ENCODE measurements at places on chromosomes 2 and 18.

GRCh38 chr2:96085541-96086355 lies 30.6 kb downstream of the ADRA2B start:
- no peak for DNase-seq

DNA sequence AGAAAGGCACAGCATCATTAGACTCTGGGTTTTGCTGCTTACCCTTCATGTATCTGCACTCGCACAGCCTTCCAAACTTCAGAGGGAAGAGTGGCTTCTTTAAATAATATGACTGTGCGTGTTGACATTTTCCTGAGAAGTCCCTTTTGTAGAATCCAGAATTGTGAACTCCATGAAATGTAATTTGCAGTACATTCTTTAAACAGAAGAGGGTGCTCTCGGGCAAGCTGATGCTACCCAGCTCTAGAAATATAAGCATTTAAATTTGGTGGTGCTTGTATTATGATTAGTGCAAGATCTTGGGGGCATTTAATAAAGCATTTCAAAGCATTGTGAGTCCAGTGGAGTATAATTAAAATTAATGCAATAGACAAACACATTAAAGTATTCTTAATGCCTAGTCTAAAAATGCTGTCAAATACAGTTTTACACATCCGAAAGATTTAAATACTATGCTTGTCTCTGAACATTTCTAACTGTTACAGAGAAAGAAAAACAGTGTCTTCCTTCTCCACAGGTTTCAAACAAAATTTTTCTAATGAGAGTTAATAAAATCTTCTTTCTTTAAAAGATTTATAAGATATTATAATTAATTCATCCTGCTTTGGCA lies 17.3 kb upstream of the GTF2A1L start:
- DNase-seq, result no peak

- DNase-seq, result no peak
These were observed 41.2 kb downstream of the RALBP1 start for GRCh38 chr18:9516437-9517064.

DNA sequence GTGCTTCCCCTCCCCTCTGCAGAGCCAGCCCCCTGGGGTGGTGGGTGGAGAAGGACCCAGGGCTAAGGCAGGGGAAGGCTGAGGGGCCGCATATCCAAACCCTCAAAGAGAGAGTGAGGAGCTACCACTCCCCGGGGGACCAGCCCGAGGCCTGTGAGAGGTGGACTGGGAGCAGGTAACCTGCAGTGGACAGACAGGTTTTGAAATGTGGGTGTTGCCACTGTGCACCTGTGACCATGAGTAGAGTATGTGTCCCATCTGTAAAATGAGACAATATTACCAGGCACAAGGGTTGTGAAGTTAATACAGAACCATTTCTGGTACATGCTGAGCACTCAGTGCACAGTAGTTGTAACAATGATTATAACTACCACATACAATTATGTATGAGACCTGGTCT lies 51.2 kb upstream of the POMC start:
- DNase-seq, result no peak

GRCh38 chr2:41457026-41457425 lies 590.8 kb upstream of the PKDCC start:
- no peak for DNase-seq

DNA sequence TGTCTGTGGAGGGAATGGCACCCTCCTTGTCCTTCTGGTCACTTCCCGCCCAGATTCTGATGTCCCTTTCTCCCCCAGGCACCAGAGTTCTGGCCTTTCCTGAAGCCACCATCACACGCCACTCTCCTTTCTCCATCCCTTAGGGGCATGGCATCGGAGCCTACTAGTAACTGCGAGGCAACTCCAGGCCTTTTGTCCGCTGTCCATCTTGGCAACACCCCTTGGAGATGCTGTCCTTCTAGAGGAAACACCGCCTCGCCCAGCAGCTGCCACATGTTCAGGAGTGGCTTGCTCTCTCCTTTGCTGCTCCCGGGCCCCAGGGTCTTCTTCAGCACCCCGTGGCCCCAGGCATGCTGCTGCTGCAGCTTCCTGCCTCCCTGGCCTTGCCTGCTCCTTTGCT lies 267.0 kb downstream of the SRBD1 start:
- DNase-seq, result no peak

DNA sequence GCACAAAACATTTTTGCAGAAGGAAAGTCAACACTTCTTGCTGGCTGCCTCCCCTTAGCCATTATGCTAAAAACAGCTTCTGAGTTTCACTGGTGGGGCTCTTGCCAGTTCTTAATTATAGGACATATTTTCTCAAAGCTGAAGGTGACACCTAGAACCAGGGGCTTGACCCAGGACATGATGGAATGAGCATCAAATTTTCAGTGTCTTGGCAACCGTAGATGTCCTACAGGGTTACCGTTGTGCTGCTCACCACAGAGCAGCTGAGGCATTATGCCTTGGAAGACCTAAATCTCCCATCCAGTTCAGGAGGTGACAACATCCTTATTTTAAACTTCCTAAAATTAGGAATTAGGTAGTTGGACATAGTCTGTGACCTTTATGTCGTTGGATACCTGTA lies 46.7 kb downstream of the TMEM185B start:
- no peak for DNase-seq

DNA sequence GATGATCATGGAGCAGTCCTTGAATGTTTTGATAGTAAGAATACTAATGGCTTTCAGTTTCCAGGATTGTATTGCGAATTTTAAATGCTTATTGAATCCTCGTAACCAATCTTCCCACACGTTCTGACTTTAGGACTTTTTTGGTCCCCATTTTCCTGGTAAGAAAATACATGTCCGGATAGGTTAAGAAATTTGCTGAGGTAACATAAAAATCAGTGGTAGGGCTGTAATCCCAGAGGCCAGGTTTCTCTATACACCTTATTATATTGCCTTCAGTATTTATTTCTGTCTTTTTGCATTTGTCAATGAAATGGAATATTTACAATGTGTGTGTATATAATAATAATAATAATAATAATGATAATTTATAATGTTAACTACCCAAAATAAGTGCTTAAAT lies 603.2 kb downstream of the TMEM182 start:
- DNase-seq, result no peak

DNA sequence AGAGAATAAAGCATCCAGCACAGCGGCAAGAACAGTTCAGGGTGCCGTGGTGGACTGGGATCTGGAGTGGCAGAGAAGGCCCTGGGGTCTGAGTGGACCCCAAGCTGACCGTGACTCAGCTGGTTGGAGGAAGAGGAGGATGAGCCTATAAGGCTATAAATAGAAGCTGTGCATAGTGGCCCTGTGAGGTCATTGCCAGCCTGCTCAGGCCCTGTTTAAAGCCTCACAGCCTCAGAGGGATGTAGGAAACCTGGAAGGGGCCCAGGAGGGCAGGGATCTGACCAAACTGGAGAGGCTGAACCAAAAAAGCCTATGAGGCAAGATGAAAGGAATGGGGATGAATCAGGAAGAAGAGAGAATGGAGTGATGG lies 11.3 kb upstream of the DES start:
- peak; percentile 40 for DNase-seq

Measured in GOT3 (cell line).